ENCODE measurements at places on chromosomes 2 and 18. TPM values are rescaled to one million over a fixed set of nuclear protein-coding genes. Genes with fewer than 3 reads are reported as not detected.

ATP6V1B1 gene
- total RNA-seq = not detected

VAMP5 gene
- not detected for total RNA-seq

MOGAT1 gene
- total RNA-seq = not detected

EMILIN1 gene
- 2.2 TPM for total RNA-seq

ABCB11 gene
- 1.6 TPM for total RNA-seq

TDRD15 gene
- not detected for total RNA-seq
